ENCODE measurements at places on chromosomes 4 and X. TPM values are rescaled to one million over a fixed set of nuclear protein-coding genes. Genes with fewer than 3 reads are reported as not detected.

Gene GPC3
- not detected for total RNA-seq

Gene CDX4
- total RNA-seq, result not detected

Gene KLF3
- total RNA-seq, result not detected

Gene CCDC160
- not detected for total RNA-seq

Gene SFRP2
- not detected for total RNA-seq

Gene ARL9
- total RNA-seq, result not detected

Gene DCAF4L1
- 0.36 TPM for total RNA-seq

Gene MAGEA2B
- not detected for total RNA-seq

Gene SAGE1
- total RNA-seq, result not detected

Gene DTHD1
- not detected for total RNA-seq

Gene SPIN3
- not detected for total RNA-seq

Gene HNRNPH2
- total RNA-seq, result 34.8 TPM

Gene RAI2
- not detected for total RNA-seq

Gene SPARCL1
- total RNA-seq, result 0.11 TPM

Gene MAGEA8
- total RNA-seq, result not detected

Gene RAB9A
- 59.3 TPM for total RNA-seq

Gene DMD
- total RNA-seq, result not detected

Gene H2BW2
- total RNA-seq, result not detected

GRCh38 chr4:165325732-165326512 lies 1.5 kb upstream of the MSMO1 start:
- peaks cover 15% of the 10 kb centered on the region for H3K36me3 ChIP-seq
- H3K4me3 ChIP-seq, result peak overlapping the region; percentile 66
- H3K27ac ChIP-seq, result peak overlapping the region; percentile 76
- no peaks in the 10 kb centered on the region for H3K27me3 ChIP-seq

GRCh38 chrX:13397878-13398818 lies 78.3 kb upstream of the ATXN3L start:
- no peaks in the 10 kb centered on the region for H3K36me3 ChIP-seq
- H3K4me3 ChIP-seq, result no peak overlapping the region
- H3K4me1 ChIP-seq, result no peaks in the 10 kb centered on the region
- no peaks in the 10 kb centered on the region for H3K27me3 ChIP-seq

DNA sequence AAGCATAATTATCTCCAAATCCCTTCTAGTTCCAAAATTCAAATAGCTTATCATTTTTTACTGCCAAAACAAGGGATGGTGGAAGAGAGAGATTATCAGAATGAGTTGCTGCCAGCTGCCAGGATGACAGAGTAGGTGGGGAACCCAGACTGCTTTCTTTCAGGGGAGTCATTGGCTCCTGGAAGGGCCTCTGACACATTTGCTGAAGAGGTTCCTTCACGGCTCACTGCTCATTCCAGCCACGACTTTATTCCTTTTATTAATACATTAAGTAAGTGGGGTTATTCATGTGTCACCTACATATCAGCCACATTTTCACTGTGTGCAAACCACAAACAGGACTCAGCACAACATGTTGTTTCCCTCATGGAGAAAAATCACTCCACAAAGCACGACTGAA lies 12.7 kb upstream of the SMIM43 start:
- no peaks in the 10 kb centered on the region for H3K4me1 ChIP-seq
- H3K36me3 ChIP-seq, result no peaks in the 10 kb centered on the region
- H3K4me3 ChIP-seq, result no peak overlapping the region

DNA sequence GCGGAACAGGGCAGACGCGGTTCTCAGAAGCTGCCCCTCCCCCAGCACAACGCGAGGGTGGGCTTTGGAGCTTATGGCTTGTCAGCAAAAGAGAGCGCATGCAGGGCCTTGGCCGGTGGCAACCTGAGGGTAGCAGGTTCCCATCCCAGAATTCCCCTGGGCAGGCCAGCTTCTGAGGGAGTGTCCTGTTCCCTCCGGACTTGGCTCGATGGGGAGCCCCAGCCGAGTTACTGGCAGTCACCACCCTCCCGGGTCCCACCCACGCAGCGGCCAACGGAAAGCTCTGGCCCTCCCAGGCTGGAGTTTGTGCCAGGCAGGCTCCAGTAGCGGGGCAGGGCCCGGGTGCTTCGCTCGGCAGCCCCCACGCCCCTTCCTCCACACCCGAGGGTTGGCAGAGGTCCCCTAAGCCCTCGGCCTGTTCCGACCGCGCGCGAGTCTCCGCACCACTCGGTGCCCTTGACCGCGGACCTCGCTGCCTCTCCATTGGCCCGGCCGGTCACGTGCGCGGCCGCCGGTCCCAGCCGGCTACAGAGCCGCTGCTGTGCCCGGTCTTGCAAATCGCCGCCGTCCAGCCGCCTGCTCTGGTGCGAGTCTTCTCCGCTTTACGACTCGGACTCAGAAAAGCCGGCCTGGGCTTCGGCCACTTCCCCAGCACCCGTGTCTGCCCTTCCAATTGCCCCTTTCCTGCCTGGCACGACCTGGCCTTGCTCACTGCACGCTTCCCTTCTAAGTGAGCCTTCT lies 20.9 kb upstream of the MTM1 start:
- no peaks in the 10 kb centered on the region for H3K27me3 ChIP-seq
- no peak overlapping the region for H3K27ac ChIP-seq
- H3K36me3 ChIP-seq, result no peaks in the 10 kb centered on the region

- no peak within 1 kb of the TSS for H3K4me3 ChIP-seq
- H3K4me1 ChIP-seq, result peaks cover 8% of the 10 kb centered on the region
- no peaks in the 10 kb centered on the region for H3K36me3 ChIP-seq
- DNase-seq, result peak; percentile 38
- no peak within 1 kb of the TSS for H3K27ac ChIP-seq
- no peaks in the 10 kb centered on the region for H3K27me3 ChIP-seq
These were observed at the start of gene APELA for GRCh38 chr4:164876700-164877324. APELA (plus strand) TSS chr4:164877178; CDS start chr4:164877332, 154 bp downstream.

- peaks cover 10% of the 10 kb centered on the region for H3K36me3 ChIP-seq
- H3K4me3 ChIP-seq, result peak overlapping the region; percentile 76
- H3K4me1 ChIP-seq, result peaks cover 38% of the 10 kb centered on the region
These were observed 1.6 kb downstream of the REST start for GRCh38 chr4:56909086-56909894.

- no peaks in the 10 kb centered on the region for H3K27me3 ChIP-seq
- DNase-seq, result no peak
- no peak overlapping the region for H3K27ac ChIP-seq
- no peak overlapping the region for H3K4me3 ChIP-seq
- no peaks in the 10 kb centered on the region for H3K36me3 ChIP-seq
These were observed 62.8 kb upstream of the DIAPH2 start for GRCh38 chrX:96621811-96622210.

DNA sequence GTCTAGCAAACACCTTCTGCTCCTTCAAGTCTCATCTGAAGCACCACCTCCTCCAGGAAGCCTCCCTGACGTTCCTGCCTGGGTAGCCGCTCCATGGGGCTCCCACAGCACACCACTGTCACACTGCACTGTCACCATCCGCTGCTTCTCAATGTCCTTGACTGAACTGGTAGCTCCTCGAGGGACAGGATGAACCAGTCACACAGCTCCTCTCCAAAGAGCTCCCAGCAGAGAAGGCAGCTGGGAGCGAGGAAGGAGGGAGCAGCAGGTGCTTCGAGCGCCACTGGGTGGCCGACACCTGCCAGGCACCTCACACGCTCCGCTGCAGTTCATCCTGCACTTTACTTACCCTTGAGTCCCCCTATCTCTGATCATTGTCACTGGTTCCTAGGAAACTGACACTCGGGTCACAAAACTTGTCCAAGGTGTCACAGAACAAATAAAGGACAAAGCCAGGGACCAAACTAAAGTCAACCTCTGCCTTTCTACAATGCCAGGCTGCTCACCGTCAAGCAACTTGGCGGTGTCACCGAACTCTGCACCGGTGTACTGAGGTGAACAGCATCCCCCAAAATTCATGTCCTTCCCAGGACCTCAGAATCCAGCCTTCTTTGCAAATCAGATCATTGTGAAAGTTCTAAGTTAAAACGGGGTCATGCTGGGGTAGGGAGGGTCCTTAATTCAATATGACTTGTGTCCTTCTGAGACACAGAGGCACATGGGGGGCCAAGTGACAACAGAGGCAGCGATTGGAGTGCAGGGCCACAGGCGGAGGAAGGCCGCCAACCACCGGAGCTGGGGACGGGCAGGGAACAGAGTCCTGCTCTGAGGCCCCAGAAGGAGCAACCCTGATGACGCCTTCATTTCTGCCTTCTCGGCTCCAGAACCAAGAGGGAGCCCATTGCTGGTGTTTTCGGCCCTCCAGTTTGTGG lies 5.5 kb upstream of the S100P start:
- H3K36me3 ChIP-seq, result no peaks in the 10 kb centered on the region
- DNase-seq, result no peak
- no peaks in the 10 kb centered on the region for H3K27me3 ChIP-seq
- no peaks in the 10 kb centered on the region for H3K4me1 ChIP-seq
- H3K27ac ChIP-seq, result no peak overlapping the region

- no peak overlapping the region for H3K4me3 ChIP-seq
- no peaks in the 10 kb centered on the region for H3K36me3 ChIP-seq
- no peaks in the 10 kb centered on the region for H3K27me3 ChIP-seq
- no peaks in the 10 kb centered on the region for H3K4me1 ChIP-seq
- no peak for DNase-seq
These were observed 269.9 kb upstream of the NRK start for GRCh38 chrX:105552395-105552794.

DNA sequence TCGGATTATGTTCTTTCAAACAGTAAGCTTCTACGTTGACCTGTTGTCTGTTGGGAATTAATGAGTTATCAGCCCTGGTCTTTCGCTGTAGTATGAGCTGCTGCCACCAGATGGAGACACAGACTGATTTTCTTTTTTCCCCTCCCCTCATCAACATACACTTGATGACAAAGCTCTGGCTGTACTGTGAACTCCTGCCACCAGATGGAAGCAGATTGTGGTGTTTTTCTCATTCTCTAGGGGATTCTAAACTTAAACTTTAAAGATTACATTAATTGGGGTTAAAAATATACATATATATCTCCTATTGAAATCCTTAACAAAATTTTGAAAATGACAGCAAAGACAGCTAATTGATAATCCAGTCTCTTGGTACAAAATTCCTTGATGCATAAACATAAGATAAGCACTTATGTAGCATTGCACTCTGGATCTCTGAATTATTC lies 44.8 kb downstream of the SMS start:
- peaks cover 10% of the 10 kb centered on the region for H3K36me3 ChIP-seq
- H3K4me3 ChIP-seq, result no peak overlapping the region
- no peaks in the 10 kb centered on the region for H3K4me1 ChIP-seq
- DNase-seq, result peak; percentile 93
- no peak overlapping the region for H3K27ac ChIP-seq

- H3K4me1 ChIP-seq, result no peaks in the 10 kb centered on the region
- H3K4me3 ChIP-seq, result no peak overlapping the region
- DNase-seq, result no peak
- H3K27ac ChIP-seq, result no peak overlapping the region
These were observed 15.6 kb upstream of the MAMLD1 start for GRCh38 chrX:150347471-150347870.

- H3K36me3 ChIP-seq, result no peaks in the 10 kb centered on the region
- DNase-seq, result no peak
- 0 out of 2 replicates have a peak, but pooled peaks cover 2% of the 10 kb centered on the region for H3K4me1 ChIP-seq
These were observed 716 bp downstream of the FHIP1A start for GRCh38 chr4:151409470-151410313.

DNA sequence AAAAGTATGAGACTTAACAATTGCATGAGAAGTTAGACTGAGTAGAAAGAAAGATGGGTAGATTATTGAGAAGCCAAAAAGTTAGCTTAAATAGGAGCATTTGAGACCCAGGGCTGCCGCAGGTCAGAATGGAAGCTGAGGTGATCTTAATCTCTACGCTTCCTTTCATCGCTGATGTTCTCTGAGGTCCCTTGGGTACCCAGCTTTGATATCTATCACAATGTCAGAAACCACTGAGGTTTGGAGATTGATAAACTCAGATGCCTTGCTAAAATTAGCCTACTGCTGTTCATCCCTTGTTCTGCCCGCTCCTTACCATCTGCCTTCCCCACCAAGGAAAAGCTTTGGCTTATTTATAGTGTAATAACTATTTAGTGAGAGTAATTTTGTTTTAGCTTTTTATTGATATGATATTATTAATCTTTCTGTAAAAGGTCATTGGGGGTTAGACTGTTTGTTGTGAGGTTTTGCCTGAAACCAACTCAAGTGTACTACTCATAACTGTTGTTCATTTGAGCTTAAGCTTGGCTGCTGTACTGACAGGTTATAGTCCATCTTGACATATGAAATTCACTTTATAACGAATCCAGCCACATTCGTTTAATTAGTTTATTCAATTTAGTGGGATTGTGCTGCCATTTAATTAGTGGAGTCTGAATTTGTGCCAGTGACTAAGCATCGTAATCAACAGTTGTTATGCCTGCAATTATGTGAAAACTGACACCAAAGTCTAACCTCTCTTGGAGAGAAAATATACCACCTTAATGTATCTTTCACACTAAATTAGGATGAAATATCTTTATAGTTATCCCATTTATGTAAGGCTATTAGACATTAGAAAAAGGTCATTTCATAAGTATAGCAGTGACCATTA lies 15.1 kb downstream of the MCUB start:
- no peaks in the 10 kb centered on the region for H3K27me3 ChIP-seq
- peaks cover 22% of the 10 kb centered on the region for H3K4me1 ChIP-seq
- H3K4me3 ChIP-seq, result no peak overlapping the region
- DNase-seq, result no peak
- H3K27ac ChIP-seq, result no peak overlapping the region
- peaks cover 30% of the 10 kb centered on the region for H3K36me3 ChIP-seq

- H3K36me3 ChIP-seq, result no peaks in the 10 kb centered on the region
- no peaks in the 10 kb centered on the region for H3K4me1 ChIP-seq
- H3K27ac ChIP-seq, result no peak overlapping the region
- no peak for DNase-seq
These were observed 73.0 kb upstream of the PJA1 start for GRCh38 chrX:69238114-69238886.

- peaks cover 90% of the 10 kb centered on the region for H3K36me3 ChIP-seq
- H3K4me3 ChIP-seq, result no peak overlapping the region
- 0 out of 2 replicates have a peak overlapping the region, but pooled peaks have one; percentile 19 for H3K27ac ChIP-seq
- no peak for DNase-seq
- peaks cover 20% of the 10 kb centered on the region for H3K4me1 ChIP-seq
- no peaks in the 10 kb centered on the region for H3K27me3 ChIP-seq
These were observed 69.7 kb upstream of the COX18 start for GRCh38 chr4:73139245-73139644.

GRCh38 chr4:40285692-40286091 lies 49.4 kb upstream of the CHRNA9 start:
- H3K27ac ChIP-seq, result no peak overlapping the region
- H3K36me3 ChIP-seq, result no peaks in the 10 kb centered on the region
- no peak overlapping the region for H3K4me3 ChIP-seq
- DNase-seq, result no peak

- no peaks in the 10 kb centered on the region for H3K4me1 ChIP-seq
- no peaks in the 10 kb centered on the region for H3K27me3 ChIP-seq
- DNase-seq, result no peak
- no peak overlapping the region for H3K4me3 ChIP-seq
- no peaks in the 10 kb centered on the region for H3K36me3 ChIP-seq
These were observed 102.4 kb downstream of the SLIT2 start for GRCh38 chr4:20354120-20354519.

DNA sequence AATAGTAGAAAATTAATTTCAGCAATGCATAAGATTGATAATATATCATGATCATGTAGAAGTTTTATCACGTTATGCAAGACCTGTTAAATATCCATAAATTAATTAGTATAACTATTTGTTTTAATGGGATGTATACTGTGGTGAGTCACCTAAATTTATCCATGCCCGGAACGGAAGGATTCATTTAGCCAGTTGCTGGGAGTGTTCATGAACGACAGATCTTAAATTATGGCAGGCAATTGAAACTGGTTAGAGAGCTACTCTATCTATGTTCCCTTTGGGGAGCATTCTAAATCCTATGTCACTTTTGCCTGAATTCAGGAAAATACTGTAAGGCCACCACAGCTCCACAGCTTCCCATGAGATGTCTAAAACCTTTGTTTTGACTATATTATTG lies 1950.5 kb upstream of the AGA start:
- no peaks in the 10 kb centered on the region for H3K27me3 ChIP-seq
- H3K36me3 ChIP-seq, result no peaks in the 10 kb centered on the region
- H3K27ac ChIP-seq, result no peak overlapping the region
- H3K4me1 ChIP-seq, result no peaks in the 10 kb centered on the region
